ENCODE measurements at places on chromosomes 1 and 21.

GRCh38 chr1:203656796-203657747 lies 30.4 kb downstream of the ATP2B4 start:
- DNase-seq: no peak

- no peak for DNase-seq
Observed at GRCh38 chr1:92461364-92462097, 25.2 kb downstream of the GFI1 start.

DNA sequence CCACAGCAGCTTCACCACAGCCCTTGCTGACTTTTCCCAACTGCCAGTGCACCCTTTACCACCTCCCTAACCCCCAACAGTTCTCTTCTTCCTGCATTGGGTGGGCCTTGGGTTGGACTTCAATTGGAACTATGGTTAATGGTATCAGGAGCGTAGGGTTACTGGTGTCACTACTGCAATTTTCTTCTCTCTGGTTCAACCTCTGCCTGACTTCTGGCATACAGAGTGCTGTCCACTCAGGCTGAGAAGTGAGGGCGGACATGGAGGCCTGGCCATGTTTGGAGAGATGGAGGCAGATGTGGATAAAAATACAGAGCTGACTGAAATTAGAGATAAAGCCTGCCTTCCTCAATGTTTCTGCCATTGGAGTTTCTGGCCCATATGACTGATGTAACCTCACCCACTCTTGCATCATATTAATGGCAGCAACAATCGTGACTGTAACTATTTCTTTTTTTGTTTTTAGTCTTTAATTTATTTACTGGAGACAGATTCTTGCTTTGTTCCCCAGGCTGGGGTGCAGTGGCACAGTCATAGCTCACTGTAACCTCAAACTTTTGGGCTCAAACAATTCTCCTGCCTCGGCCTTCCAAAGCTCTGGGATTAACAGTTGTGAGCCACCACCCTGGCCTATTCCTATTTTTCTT lies 87.8 kb downstream of the NAV1 start:
- DNase-seq: no peak

GRCh38 chr1:192983349-192983980 lies 75.7 kb downstream of the UCHL5 start:
- peak; percentile 10 for DNase-seq

- peak; percentile 45 for DNase-seq
Observed at GRCh38 chr1:26838474-26839338, 12.2 kb downstream of the ZDHHC18 start.

GRCh38 chr1:214400131-214400530 lies 119.2 kb downstream of the SMYD2 start:
- DNase-seq: no peak

- DNase-seq: no peak
Observed at GRCh38 chr1:27154469-27154990, 395 bp downstream of the SLC9A1 start.
